Stimulated activated CD4-positive, alpha-beta T cell treated with anti-CD3 and anti-CD28 coated beads, Interleukin-2, amount 100 ng/mL, for 4 hours (primary cell): ENCODE measurements at places on chromosomes 6 and 20.
A peak's percentile ranks its signal among the peaks of the same experiment; 100 is the strongest.

DNA sequence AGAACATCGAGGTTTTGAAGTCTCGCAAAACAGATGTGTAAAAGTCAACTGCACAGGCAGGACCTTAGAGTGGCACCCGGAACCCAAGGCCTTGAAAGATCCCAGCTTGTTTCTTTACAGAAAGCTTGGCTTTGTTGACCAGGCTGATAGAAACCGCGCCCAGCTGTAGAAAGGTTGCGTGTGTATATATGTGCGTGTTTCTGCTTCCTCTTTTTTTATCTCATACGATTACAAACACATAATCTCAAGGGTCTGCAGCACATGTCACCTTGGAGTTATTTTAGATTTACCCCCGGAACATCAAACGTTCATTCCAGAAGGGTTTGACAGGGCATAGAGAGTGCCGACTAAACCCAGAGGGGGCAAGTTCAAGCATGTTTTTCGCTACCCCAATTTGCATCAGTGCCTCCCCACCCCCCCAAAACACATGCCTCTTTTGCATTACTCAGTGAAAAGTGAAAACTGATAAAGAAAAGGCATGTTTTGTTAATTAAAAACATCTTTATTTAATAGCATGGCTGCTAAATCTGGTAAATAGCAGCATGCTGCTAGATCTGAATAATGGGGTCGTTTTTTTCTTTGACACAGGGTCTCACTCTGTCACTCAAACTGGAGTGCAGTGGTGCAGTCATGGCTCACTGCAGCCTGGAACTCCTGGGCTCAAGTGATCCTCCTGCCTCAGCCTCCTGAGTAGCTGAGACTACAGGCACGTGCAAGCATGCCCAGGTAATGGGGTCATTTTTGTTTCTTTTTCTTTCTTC lies 33.2 kb upstream of the NCOA3 start:
- no peak for DNase-seq

- no peak for DNase-seq
These were observed 401.2 kb upstream of the MANEA start for GRCh38 chr6:95175927-95176675.

DNA sequence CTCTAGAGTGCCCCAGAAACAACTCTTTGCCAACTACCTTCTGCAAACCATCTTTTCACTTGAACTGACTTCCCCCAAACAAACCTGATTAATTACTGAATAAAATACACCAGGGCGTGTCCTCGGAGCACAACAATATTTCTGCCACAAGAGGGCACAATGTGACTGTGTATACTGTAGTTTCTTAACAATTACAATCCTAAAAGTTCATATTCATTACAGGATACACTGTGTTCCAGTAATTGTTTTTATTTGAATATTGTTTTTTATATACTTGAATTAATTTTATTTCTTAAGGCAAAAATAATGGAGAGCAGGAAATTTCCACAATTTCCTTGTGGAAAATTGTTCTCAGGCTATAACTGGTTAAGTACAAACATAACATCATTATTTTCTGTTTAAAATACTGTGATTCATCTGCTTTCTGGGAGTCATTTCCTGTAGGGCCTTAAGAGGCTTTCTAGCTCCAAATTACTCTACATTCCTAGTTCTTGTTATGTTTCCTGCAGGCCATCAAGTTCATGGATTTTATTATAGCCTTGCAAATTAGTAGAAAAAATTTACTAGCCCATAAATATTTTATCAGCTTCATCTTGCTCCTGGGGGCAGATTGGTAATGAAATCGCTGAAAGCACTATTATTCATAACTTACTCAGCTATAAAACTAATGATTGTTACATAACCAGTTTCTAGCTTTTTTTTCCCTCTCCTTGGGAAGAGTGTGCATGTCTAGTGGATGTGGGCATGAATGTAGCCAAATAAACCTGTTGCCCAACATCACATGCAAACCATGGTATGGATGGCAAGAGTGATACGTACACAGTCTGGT lies 51.9 kb upstream of the SLC22A16 start:
- peak; percentile 36 for DNase-seq

DNA sequence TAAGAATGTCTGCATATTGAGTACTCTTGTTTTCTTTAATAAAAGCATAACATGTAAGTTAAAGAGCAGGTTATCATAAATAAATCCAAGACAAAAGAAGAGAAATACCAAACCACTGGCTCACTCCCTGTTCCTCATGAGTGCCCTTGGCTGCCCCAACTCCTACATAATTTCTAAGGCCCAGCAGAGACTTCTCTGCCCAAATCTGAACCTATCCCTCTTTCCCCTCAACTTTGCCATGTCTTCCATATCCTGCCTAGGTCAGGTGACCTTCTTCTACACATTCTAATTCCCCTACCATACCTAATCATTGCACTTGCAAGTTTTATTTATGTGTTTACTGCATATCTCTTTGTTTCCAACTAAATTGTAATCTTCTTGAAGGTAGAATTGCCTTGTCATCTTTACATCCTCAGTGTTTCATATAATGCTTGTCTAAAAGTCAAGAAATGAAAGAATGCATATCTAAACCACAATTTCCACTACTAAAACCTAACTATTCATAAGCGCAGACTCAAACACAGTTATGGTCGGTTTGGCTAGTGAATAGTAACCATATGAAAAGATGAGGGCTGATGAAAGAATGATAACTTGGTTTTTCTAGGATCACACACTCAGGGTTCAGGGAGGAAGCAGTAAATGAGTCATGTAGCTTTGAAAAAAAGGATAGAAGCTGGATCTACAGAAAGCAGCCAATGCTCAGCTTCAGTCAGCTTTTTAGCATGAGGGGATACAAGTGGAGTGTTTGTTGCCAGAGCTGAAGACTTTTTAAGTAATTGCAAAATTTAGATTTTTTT lies 53.3 kb upstream of the EYA4 start:
- DNase-seq, result no peak

DNA sequence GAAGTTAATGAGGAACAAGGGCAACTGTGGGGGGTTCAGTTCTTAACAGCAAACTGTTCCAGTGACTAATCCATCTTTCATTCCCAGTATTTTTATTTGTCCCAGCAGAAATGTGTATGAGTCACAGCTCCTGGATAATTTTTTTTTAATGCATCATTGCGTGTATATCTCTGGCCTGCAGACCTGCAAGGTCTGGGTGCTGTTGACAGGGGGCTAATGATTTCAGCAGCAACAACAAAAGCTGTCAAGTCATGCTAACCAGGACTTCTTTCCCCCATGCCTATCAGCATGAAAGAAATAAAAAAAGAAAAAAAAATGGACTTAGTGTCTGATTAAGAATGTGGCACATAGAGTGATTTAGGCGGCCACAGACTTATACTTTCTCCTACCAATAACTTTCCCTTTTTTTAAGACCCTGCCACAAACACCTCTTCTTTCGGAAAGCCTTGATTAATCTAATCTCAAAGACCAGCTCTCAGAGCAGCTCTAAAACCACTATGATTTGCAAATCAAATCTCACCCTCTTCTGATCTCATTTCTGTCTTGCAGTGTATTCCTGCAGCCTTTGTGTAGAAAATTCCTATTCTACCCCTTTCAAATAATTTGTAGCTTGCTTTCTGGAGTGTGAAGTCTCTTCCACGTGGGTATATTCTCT lies 14.2 kb upstream of the PREX1 start:
- no peak for DNase-seq

DNA sequence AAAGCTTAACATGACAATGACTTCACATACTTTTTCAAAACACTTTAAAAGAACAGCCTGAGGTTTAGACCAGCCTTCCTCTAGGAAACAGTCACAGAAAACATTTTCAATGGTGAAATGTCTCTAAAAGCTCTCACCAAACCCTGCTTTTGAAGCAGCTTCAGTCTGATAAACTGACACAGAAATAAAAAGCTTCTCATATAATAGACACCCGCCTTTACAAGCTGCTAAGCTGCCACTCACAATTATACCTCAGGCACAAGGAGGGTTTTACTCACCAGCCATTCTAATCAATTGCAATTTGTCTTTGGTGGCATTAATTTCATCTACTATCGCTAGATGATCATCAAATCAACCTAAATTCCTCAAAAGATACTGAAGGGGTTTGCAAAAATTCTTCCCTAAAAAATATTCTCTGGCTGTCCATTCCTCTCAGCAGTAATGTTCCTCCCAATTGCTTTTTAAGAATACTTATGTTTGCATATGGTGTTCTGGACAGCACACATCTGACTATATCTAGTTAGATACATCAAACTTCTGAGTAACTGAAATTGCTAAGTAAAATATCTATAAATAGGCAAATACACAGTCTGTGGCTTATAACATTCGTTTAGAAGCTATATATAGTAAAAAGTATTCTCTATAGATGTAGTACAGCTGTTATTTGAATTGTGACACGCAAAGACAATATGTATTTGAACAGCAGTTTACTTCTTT lies 29.4 kb downstream of the KIF13A start:
- no peak for DNase-seq
